CD4-positive, alpha-beta T cell treated with Interleukin-15 for 4 hours (primary cell): ENCODE measurements at places on chromosomes 6 and 20.

- DNase-seq: no peak
Observed at GRCh38 chr20:16061351-16061750, 511.9 kb downstream of the KIF16B start.

DNA sequence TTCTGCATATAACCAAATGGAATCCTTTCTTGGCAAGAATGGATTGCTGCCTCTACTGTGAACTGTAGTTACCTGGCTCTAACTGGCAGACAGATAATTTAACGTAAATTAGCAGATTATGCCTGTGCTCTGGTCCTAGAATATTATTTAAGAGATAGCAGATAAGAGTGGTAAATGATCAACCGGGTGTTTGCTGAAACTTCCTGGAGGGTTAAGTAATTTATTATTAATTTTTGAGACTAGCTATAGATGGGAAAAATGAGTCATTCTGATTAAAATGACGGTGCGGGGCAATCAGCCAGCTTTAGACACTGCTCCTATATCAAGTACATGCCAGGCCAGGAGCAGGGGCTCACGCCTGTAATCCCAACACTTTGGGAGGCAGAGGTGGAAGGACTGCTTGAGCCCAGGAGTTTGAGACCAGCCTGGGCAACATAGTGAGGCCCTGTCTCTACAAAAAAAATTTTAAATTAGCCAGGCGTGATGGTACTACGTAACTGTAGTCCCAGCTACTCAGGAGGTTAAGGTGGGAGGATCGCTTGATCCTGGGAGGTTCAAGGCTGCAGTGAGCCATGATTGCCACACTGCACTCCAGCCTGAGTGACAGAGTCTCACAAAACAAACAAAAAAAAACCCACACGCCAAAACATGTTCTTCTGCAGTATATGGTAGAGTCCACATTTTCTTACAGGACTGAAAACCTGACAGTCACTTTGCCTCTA is 22.6 kb downstream of the B4GALT5 start:
- no peak for DNase-seq

DNA sequence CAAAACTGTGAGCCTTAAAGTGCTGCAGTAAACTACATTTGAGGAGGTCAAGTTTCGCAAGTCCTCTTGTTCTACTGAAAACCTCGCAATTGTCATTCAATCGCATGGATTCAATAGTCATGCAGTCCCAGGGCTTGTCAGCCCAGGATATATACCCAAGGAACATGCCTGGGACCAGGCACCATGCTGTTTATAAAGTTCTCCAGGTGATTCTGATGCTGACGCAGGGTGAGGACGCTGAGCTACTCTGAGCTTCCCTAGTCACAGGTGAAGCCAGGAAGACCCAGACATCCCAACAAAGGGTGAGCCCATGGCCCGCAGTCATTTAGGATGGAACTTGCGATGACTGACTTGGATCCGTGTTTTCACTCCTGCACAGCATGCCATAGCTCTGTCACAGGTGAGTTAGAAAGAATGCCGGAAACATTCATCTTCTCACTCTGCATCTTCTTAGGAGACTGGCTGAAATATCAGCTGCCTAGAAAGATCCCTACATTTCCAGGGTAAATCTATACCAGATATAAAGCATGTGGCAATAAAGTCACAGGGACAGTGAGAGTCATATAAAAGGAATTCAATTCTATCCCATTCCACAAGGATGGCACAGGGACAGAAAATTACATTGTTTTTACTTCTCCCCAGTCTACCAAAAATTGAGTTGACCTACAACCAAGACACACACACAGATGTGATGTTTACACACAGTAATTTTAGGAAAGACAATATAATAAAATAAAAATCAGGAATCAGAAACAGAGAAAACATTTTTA is 27.0 kb upstream of the SSTR4 start:
- DNase-seq: no peak

DNA sequence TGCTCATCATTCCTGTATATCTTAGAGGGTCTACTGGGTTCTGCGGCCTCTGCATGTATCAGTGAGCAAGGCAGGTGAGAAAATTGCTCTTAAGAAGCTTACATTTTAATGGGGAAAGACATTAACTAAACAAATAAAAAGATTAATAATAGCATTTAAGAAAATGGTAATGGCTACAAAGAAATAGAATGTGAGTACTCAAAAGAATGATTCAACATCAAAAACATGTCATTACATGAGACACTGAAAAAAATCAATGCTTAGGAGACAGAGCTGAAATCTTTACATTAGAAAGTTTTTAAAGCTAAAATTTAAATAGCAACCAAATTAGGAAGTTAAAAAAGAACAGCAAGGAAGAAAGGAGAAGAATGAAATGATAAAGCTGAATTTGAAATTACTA is 146.9 kb upstream of the PHACTR1 start:
- DNase-seq: no peak

DNA sequence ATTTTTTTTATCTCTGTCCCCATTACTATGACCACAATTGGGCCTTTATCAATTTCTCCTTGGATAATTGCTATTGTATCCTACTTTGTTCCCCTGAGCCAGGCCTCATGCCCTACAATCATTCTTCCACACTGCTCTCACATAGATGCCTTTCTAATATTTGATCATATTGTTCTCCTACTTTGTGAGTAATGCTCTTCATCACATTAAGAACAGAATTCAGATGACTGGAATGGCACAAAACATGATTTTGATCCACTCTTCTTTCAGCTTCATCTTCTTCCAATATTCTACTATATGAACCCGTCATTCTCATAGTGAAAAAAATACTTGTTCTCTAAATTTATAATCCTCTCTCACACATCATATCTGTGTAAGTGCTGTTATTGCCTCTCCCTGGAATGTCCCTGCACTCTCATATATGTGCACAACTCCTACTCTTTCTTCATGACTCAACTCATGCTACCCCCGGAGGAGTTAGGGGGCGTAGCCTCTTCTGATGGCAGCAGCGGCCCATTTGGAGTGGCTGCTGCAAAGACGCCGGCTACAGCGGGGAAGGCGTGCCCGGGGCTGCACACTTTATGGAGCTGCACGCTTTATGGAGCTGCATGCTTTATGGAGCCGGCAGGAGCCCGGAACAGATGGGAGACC is 25.3 kb upstream of the HACE1 start:
- no peak for DNase-seq

GRCh38 chr6:17004269-17004668 is 97.6 kb upstream of the STMND1 start:
- DNase-seq: no peak

- DNase-seq: no peak
Observed at GRCh38 chr20:41050361-41051008, 21.9 kb downstream of the TOP1 start.

- no peak for DNase-seq
Observed at GRCh38 chr20:38669688-38670087, 54.6 kb upstream of the SLC32A1 start.

DNA sequence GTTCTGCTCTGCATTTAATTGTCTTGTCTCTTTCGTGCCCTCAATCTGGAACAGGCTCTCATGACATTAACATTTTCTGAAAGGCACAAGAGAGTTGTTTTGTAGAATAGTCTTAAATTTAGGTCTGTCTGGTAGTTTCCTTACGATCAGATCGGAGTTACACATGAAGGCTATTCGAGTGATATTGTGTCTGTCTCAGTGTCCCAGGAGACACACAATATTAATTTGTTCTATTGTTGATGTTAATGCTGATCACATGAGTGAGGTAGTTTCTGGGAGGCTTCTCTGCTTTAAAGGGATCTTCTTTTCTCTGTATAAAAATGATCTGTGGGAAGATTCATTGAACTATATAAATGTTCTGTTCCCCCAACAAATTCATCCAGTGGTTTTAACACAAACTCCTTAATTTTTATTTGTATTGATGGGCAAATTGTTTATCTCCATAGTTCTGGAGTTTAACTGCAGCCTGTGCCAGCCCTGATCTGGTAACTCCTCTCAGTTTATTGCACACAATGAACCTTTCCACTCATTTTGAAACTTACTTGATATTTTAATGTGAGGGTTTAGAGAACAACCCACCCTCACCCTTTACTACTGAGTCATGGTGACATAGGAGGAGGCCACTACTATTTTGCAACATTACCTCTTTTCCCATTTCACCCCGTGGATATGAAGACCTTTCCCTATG is 223.0 kb downstream of the CBLN4 start:
- no peak for DNase-seq

DNA sequence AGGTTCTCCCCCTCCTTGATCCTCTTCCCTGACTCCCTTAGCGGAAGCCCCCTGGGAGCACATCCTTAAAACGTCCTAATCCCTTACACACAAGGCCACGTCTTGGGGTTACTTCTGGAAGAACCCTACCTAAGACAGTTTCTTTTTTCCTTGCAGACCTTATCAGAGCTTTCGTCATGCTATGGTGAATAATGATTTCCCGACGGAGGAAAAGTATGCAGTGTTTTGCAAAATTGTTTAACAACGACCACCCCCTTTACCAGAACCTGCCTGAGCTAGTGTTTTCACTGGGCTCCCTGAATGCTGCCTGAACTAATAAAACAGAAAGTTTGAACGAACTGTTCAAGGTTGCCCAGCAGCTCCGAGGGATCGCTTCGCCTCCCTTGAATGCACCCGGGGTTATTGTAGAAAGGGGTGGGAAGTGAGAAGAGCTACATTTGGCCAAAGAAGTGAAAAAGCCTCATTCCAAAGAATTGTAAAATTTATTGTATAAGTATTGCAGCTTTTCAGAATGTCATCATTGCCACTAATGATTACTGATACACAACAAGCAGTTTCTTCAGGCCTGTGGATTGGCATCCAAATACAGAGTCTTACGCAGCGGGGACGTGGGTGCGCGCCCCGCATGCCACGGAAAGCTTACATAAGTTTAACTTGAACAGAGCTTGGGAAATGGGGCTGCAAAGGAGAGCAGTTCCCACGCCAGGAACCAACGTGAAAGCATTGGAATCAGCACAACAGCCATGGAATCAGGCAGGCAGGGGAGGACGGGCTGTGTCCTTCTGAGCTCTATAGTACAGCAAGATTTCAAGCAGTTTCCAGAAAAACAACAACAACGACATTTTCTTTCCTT is 27.9 kb upstream of the ZBP1 start:
- no peak for DNase-seq

DNA sequence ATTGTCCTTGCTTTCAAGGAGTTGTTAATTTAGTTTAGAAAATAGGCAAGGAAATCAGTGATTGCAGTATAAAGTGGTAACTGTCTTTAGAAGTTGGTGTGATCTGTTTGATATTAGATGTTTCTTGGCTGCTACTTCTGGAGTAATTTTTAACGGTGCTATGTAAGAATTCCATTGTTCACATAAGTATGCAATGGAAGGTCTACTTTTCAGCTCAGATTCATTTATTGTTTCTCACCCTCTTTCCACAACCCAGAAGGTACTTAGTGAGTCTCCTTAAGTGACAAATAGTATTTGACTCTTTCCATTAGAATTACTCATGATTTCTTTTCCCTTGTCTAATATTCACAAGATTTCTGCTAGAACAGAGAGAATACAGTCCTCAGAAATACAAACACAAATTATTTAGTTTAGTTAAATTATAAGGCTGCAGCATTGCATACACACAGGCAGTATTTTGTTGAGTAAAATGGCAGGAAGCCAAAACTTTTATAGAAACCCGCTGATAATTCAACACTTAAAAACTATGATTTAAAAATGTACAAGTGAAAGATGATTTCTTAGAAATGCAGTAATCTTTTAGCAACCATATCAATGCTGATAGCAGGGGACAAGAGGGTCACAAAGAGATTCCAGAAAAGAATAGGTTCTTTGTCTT is 554.3 kb downstream of the CD109 start:
- DNase-seq: no peak

- no peak for DNase-seq
Observed at GRCh38 chr6:46235242-46235641, 64.5 kb upstream of the ENPP5 start.

DNA sequence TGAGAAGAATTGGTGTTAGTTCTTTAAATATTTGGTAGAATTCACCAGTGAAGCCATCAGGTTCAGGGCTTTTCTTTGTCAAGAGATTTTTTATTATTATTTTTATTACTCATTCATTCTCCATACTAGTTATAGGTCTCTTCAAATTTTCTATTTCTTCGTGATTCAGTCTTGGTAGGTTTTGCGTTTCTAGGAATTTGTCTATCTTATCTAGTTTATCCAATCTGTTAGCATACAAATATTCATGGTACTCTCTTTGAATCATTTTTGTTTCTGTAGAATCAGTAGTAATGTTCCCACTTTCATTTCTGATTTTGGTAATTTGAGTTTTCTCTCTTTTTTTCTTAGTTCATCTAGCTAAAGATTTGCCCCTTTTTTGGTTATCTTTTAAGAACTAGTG is 52.3 kb upstream of the PRDM1 start:
- DNase-seq: no peak
